ENCODE measurements at places on chromosomes 6 and 20.

GRCh38 chr20:46088409-46089166 is 1.2 kb downstream of the NCOA5 start:
- peak overlapping the region; percentile 84 for H3K4me3 ChIP-seq
- H3K27ac ChIP-seq = peak overlapping the region; percentile 98
- no peaks in the 10 kb centered on the region for H3K36me3 ChIP-seq
- H3K4me1 ChIP-seq = peaks cover 8% of the 10 kb centered on the region
- no peaks in the 10 kb centered on the region for H3K27me3 ChIP-seq

DNA sequence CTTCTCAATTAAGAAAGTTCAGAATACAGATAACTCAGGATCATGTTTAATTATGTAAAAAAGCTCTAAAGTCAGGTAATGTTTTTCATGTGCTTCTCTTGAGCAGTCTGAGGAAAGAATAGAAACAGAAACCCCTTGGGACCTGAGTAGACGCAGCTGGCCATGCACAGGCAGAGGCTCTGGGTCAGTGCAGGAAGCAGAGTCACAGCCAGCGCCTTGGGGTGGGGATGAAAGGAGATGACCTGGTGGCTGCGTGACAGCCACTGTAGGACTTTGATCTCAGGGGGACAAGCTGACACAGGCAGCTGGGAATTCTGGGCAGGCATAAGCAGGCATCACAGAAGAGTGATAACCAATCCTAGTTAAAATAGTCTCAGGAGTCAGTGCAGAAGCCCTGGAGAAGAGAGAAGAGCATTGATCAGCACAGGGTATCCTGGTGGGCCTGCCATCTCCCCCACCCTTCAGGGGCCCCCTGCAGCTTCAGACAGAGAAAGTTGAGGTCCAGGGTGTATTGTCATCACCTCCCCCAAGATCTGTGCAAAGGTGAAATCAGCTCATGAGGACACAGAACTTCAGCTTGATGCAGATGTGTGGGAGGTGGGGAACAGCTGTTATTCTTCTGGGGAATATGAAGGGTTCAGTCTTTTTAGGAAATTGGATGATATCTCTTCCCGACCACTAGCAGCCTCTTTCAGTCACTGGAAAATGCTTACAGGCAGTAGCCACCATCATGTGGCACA is 6.4 kb downstream of the HLA-DQB1 start:
- H3K4me1 ChIP-seq = no peaks in the 10 kb centered on the region
- DNase-seq = no peak
- H3K27me3 ChIP-seq = no peaks in the 10 kb centered on the region
- no peak overlapping the region for H3K27ac ChIP-seq
- H3K36me3 ChIP-seq = no peaks in the 10 kb centered on the region
- H3K4me3 ChIP-seq = no peak overlapping the region

- H3K27me3 ChIP-seq = no peaks in the 10 kb centered on the region
- H3K36me3 ChIP-seq = no peaks in the 10 kb centered on the region
- no peak overlapping the region for H3K27ac ChIP-seq
Observed at GRCh38 chr6:18507018-18507415, 119.9 kb downstream of the RNF144B start.

- H3K27ac ChIP-seq = no peak overlapping the region
- no peaks in the 10 kb centered on the region for H3K36me3 ChIP-seq
- H3K4me1 ChIP-seq = peaks cover 4% of the 10 kb centered on the region
- peaks cover 3% of the 10 kb centered on the region for H3K27me3 ChIP-seq
- DNase-seq = peak; percentile 21
- H3K4me3 ChIP-seq = no peak overlapping the region
Observed at GRCh38 chr20:7667194-7667593, 273.1 kb downstream of the HAO1 start.

DNA sequence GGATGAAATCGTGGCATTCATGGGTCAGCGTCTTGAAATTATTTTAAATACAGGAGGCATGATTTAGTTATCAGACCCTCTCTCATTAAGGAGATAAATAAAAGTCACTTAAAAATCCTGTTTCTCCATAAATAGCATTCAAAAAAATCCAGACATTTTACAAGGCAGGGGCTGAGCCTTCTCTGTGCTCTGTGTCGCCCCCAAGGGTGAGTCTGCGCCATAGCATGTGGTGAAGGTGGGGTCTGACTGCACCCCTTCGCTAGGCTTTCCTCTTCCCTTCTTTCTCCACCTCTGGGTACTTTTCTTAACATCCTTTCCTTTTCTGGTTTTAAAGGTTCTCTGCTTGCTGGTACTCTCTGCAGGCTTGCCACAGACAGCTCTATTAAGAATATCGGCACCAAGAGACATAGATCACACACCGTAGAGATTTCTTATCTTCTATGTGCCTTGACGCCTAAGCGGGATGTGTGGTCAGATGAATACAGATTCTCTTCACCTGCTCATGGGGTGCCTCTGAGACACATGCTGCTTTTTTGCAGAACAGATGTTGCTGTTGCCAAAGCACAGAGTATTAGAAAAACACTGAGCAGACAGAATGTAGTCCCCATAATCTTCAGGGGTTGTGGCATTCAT is 20.1 kb upstream of the FAM209A start:
- peaks cover 2% of the 10 kb centered on the region for H3K36me3 ChIP-seq
- no peaks in the 10 kb centered on the region for H3K4me1 ChIP-seq
- no peak for DNase-seq
- no peak overlapping the region for H3K4me3 ChIP-seq
- no peak overlapping the region for H3K27ac ChIP-seq

DNA sequence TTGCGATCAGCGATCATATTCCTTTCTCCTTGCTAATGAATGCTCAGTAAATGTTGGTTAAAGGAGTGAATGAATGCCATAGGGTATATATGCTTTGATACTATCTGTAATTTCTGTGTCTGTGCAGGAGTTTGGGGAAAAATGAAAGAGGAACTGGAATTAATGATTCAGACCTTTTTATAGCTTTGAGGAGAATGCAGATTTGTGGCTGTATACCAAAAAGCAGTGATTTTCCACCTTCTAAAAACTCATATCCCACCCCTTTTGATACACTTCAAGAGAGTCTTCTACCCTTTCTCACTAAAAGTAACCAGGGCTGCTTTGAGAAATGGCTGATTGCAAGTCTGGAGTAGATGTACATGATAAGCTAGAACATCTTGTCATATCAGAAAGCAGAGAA is 26.6 kb upstream of the SUMO4 start:
- no peak overlapping the region for H3K4me3 ChIP-seq
- no peak overlapping the region for H3K27ac ChIP-seq

- no peak for DNase-seq
- peaks cover 59% of the 10 kb centered on the region for H3K36me3 ChIP-seq
Observed at GRCh38 chr20:36525620-36526365, 15.5 kb upstream of the MYL9 start.

DNA sequence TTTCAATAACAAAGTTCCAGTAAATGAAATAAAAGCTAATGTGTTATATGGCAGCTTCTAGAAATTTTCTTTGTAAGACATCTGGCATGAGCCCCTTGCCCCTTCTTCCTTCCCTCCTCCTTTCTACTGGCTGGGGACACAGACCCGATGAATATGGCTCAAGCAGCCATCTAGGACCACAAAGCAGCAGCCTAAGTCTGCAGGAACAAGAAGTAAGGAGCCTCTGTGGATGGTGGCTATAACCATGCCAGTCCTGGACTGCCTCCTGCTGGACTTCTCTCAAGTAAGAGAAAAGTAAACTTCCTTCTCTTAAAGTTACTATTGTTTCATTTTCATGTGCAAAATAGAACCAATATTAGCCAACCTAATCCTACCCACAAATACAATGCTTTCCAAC is 114.9 kb upstream of the DST start:
- DNase-seq = no peak
- H3K4me1 ChIP-seq = peaks cover 32% of the 10 kb centered on the region
- H3K36me3 ChIP-seq = no peaks in the 10 kb centered on the region
- H3K27ac ChIP-seq = no peak overlapping the region
- no peak overlapping the region for H3K4me3 ChIP-seq
- H3K27me3 ChIP-seq = no peaks in the 10 kb centered on the region

GRCh38 chr6:11404081-11404480 is 133.5 kb upstream of the TMEM170B start:
- H3K4me1 ChIP-seq = no peaks in the 10 kb centered on the region
- H3K4me3 ChIP-seq = no peak overlapping the region
- H3K27ac ChIP-seq = no peak overlapping the region
- H3K36me3 ChIP-seq = no peaks in the 10 kb centered on the region

DNA sequence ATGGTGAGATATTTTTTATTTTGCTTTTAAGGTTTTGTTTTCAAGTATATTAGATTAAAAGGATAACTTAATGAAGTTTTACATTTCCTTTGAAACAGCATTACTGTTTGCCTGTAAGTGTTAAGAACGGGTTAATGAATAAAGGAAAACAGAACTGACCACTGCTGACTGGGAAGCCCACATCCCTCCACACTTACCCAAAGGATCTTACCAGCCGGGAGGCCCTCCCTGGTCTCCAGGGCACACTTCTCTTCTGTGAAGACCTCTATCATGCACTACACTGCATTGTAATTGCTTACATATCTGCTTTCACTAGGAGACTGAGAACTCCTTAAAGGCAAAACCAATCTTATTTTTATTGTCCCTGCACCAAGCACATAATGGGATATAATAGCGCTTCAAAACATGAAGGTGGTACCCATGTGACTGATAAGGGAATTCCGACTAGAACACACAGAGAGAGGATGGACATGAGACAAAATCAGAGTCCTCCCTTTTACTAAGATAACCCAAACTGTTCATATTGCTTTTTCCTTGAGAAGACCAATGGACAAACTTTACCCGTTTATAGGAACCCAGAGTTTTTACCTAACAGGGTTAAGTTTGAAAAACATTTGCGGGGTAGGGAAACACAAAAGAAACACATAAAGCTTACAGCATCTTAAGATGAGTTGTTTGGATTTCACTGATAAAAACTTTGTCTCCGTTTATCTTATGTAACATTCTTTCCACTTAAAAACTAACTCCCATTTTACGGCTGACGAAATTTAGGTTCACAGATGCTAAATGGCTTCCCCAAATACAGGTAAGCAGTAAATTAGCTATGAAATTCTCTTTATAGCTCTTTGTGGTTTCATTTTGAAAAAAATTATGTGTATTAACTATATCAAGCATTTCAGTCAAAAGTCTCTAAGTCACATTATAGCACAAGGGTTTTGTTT is 8.7 kb downstream of the EZR start:
- no peaks in the 10 kb centered on the region for H3K27me3 ChIP-seq
- H3K4me1 ChIP-seq = peaks cover 12% of the 10 kb centered on the region
- no peak for DNase-seq
- H3K27ac ChIP-seq = no peak overlapping the region
- peaks cover 6% of the 10 kb centered on the region for H3K36me3 ChIP-seq

- no peaks in the 10 kb centered on the region for H3K36me3 ChIP-seq
- no peaks in the 10 kb centered on the region for H3K4me1 ChIP-seq
- H3K4me3 ChIP-seq = no peak overlapping the region
- H3K27me3 ChIP-seq = no peaks in the 10 kb centered on the region
Observed at GRCh38 chr6:64672651-64673050, 1034.4 kb downstream of the EYS start.

DNA sequence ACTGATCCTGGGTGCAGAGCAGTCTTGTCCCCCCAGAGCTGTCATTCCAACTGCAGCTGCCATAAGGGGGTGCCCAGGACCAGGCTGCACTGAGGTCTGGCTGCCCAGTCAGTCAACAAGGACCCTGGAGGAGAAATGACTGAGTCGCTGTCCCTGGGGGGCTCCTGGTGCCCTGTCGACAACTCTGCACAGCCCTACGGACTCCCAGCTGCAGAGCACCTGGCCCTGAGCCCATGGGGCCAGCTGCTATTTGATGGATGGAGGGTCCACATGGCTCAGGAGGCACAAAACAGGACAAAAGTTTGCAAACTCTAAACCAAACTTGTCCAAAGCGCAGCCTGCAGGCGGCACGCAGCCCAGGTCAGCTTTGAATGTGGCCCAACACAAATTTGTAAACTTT is 46.3 kb upstream of the RPS6KA2 start:
- no peaks in the 10 kb centered on the region for H3K36me3 ChIP-seq
- peaks cover 5% of the 10 kb centered on the region for H3K4me1 ChIP-seq
- no peak overlapping the region for H3K4me3 ChIP-seq
- no peak for DNase-seq

DNA sequence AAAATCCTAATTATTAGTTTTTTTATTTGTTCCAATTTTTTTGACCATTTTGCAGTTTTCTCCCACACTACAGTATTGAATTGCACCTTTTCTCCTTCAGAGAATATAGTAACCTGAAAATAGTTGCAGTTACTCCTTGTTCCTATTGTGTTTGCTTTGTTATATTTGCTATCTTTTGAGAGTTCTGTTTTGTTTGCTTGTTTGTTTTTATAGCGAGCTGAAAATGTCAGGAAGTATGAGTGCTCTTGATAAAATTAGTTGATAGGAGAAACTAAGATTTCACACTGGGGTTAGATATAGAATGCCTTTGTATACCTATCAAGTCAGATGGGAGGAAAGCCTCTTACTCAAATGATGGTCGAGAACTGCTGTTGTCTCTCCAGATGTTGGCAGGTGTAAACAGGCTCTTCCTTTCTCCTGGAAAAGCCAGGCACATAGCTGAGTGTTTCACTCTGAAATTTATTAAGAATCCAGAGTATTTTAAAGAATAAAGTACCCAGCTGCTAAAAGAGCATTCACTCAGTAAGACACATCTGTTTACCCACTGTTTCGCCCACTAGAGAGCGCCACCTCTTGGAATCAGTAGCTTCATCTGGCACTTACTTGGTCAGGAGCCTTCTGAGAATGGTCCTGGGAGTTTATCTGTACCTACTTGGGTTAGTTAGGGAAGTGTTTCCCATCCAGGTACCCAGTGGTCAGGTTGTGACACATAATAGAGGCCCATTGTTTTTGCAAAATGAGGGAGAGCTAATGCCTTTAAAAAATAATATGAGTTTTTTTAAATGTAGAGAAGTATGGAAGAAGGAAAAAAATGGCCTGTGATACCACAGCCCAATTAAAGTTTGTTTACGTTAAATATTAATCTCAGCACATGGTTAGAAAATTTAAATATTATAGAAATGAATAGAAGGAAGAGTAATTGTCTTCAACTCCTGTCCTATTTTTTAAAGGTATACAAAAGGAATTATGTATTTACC is 11.2 kb downstream of the NT5DC1 start:
- H3K36me3 ChIP-seq = peaks cover 11% of the 10 kb centered on the region
- DNase-seq = no peak
- H3K27me3 ChIP-seq = no peaks in the 10 kb centered on the region
- no peak overlapping the region for H3K27ac ChIP-seq
- H3K4me1 ChIP-seq = no peaks in the 10 kb centered on the region

GRCh38 chr6:38701551-38701950 is 1.4 kb downstream of the GLO1 start:
- no peak for DNase-seq
- H3K27me3 ChIP-seq = no peaks in the 10 kb centered on the region
- no peak overlapping the region for H3K4me3 ChIP-seq
- H3K36me3 ChIP-seq = no peaks in the 10 kb centered on the region

GRCh38 chr6:169312658-169313346 is 59.2 kb upstream of the THBS2 start:
- no peak for DNase-seq
- H3K27ac ChIP-seq = no peak overlapping the region
- no peaks in the 10 kb centered on the region for H3K27me3 ChIP-seq
- H3K4me3 ChIP-seq = no peak overlapping the region
- no peaks in the 10 kb centered on the region for H3K4me1 ChIP-seq

- no peak overlapping the region for H3K27ac ChIP-seq
Observed at GRCh38 chr6:139003751-139004150, 15.7 kb upstream of the REPS1 start.

Data from astrocyte (in vitro differentiated cells and primary cell).